HS-27A (cell line): ENCODE measurements at places on chromosomes 12 and 14.
A peak's percentile ranks its signal among the peaks of the same experiment; 100 is the strongest.

DNA sequence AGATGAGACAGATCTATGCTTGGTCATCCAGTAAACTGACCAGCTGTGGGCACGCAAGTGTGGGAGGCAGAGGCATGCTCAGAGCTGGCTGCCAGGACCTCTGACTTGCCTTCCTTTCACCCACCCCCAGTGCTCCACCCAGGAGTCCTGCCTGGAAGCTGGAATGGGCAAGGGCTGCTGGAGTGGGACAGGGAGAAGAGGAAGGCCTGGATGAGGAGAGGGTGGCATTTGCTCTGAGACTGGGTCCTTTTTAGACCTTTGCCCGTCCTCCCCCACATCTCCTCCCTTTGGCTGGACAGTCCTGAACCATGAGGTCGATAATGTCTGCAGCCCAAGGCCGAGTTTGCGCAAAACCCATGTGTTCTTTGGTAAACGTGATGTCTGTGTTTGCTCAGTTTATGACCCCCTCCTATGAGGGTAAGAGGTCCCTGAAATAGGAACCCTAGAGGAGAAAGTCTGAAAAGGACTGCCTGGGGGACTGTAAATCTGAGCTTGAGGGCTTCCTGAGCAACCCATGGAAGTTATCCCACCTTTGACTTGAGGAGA lies 3.8 kb upstream of the INHBE start:
- no peak for DNase-seq

DNA sequence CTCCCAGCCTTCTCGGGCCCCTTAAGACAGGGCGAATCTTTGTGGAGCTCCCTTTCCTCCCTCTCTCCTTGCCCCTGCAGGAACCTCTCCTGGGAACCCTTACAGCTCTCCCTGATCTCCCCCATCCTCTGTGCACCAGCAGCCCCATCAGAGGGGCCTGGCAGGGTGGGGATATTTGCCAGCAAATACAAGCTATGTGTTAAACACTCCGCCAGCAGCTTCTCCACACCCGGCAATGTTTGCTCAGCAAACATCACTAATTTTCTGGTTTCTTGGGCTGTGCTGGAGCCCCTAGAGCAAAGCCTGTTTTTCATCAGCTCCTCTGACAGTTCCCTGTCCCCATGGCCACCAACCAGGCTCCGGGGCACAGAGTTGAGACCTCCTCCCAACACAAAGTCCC lies 147.5 kb upstream of the LHX5 start:
- DNase-seq: no peak

GRCh38 chr12:75818863-75819262 lies 212.7 kb downstream of the PHLDA1 start:
- DNase-seq: no peak

GRCh38 chr12:130514149-130514551 lies 176.5 kb downstream of the PIWIL1 start:
- no peak for DNase-seq

- peak; percentile 11 for DNase-seq
These were observed 124.5 kb downstream of the GPR65 start for GRCh38 chr14:88129306-88130056.

- DNase-seq: no peak
These were observed 377.4 kb downstream of the NAV3 start for GRCh38 chr12:78208092-78208491.

- DNase-seq: no peak
These were observed 5.7 kb downstream of the INF2 start for GRCh38 chr14:104694991-104695659.

GRCh38 chr12:132886529-132887477 lies 602 bp downstream of the CHFR start:
- DNase-seq: no peak

GRCh38 chr12:50057896-50058670 lies 687 bp downstream of the ASIC1 start:
- DNase-seq: no peak

DNA sequence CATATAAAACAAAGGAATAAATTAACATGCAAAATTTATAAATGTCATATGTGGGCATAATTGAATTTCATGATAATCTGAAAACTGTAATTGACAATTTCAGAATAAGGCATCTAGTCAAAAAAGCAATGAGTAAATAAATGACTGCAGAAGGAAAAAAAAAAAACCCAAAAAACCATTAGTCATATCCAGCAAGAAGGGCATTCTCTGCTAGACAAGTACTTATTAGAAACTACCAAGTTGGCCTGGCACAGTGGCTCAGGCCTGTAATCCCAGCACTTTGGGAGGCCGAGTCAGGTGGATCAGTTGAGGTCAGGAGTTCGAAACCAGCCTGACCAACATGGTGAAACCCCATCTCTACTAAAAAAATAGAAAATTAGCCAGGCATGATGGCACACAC lies 17.5 kb downstream of the ZCRB1 start:
- no peak for DNase-seq

GRCh38 chr14:35747379-35747778 lies 61.7 kb downstream of the RALGAPA1 start:
- DNase-seq: no peak

GRCh38 chr12:128793701-128794100 lies 30.1 kb downstream of the SLC15A4 start:
- DNase-seq: no peak

GRCh38 chr12:42541965-42542364 lies 47.6 kb downstream of the PRICKLE1 start:
- peak; percentile 56 for DNase-seq

DNA sequence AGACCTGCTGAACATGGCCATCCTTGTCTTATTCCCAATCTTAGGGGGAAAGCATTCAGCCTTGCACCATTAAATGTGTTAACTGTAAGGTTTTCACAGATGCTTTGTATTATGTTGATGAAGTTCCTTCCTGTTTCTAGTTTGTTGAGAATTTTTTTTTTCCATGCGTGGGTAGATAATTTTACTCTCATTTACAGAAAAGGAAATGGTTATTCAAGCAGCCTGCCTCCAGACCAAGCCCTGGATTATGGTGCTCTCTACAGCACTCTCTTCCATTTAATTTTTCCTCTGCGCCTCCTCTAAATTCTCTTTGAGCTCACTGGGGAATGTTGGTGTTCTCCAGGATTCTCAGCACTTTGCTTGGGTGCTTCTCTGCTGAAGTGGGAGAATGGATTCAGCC lies 179.3 kb upstream of the PZP start:
- DNase-seq: no peak

GRCh38 chr14:46322730-46323403 lies 328.7 kb downstream of the RPL10L start:
- DNase-seq: no peak

- peak; percentile 22 for DNase-seq
These were observed 414.5 kb downstream of the PCNX1 start for GRCh38 chr14:71321574-71322315.

- DNase-seq: no peak
These were observed 40.0 kb upstream of the KTN1 start for GRCh38 chr14:55539975-55540374.

DNA sequence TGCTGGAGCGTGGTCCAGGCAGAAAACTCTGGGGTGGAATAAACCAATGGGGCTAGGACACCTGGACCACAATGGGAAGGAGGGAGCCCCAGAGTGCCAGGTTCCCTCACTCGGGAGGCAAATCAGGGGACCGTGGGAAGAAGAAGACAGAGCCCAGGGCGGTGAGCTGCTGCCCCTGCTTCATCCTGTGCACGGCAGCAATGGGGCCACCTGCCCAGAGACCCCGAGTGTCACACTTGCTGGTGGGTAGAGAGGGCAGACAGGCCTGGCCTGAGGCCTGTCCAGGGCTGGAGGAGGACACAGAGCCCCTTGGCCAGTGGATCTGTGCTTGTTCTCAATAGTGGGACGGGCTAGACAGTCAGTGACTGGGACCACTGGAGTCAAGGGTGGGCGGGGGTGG lies 58.2 kb downstream of the DIO3 start:
- no peak for DNase-seq

GRCh38 chr12:123931686-123932321 lies 40.8 kb downstream of the CCDC92 start:
- DNase-seq: no peak

DNA sequence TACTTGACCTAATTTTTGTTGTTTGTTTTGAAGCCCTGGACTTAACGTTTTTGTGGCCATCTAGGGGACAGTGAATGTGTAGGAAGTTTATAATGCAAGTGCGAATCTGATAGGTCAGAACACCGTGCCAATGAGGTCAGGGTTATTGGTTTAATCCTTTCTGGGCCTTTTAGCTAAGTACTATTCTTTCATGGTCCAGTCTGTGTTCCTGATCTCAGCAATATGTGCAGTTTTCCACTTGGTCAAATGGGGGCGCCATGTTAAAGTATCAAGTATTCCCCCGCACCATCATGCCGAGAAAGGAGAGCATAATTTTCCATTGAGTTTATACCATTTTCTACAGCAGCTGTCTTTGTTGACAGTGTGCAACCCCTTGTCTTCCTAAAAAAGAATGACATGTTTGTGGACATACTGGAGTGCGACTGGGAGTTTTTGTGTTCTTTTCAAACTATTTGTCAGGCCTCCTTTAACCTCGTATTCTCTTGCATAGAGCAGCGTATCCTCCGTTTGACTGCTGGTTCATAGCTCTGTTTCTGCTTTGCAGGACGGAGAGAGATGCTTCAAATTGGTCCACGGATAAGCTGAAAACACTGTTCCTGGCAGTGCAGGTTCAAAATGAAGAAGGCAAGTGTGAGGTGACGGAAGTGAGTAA lies 1.3 kb downstream of the AHSA1 start:
- peak; percentile 30 for DNase-seq
